Activated CD4-positive, alpha-beta memory T cell treated with anti-CD3 and anti-CD28 coated beads for 36 hours (primary cell): ENCODE measurements at places on chromosomes 4 and X. TPM values are rescaled to one million over a fixed set of nuclear protein-coding genes. Genes with fewer than 3 reads are reported as not detected.

PLXNB3 gene
- total RNA-seq, result 0.69 TPM

CACNA1F gene
- total RNA-seq, result 0.74 TPM

PF4V1 gene
- not detected for total RNA-seq

EDNRA gene
- not detected for total RNA-seq

HERC3 gene
- 30.2 TPM for total RNA-seq

ARHGAP4 gene
- 151 TPM for total RNA-seq

BEX1 gene
- total RNA-seq, result 0.45 TPM

FTSJ1 gene
- 73.9 TPM for total RNA-seq

SHISA3 gene
- 0.27 TPM for total RNA-seq
